ENCODE measurements at places on chromosomes 16 and 17.

GRCh38 chr17:8255499-8255898 lies 6.4 kb downstream of the PFAS start:
- no peak for DNase-seq

DNA sequence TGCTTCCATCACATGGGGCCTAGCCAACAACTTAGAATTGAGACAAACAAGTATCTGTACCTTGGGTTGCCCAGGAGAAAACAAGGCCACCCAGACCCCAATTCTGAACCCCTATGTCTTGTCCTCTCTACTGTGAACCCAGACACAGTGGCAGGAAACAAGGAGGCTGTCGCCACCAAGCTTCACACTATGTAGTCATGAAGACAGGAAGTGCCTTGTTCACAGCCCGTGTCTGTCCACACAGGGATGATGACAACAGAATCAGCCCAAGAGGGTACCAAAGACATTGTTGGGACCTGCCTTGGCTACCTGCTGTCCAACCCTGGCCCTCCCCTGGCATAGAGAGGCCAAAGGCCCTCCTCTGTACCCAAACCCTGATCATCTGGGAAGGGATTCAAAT lies 84.8 kb downstream of the CDYL2 start:
- DNase-seq: peak; percentile 34

GRCh38 chr17:39158623-39159022 lies 7.2 kb upstream of the PLXDC1 start:
- no peak for DNase-seq

DNA sequence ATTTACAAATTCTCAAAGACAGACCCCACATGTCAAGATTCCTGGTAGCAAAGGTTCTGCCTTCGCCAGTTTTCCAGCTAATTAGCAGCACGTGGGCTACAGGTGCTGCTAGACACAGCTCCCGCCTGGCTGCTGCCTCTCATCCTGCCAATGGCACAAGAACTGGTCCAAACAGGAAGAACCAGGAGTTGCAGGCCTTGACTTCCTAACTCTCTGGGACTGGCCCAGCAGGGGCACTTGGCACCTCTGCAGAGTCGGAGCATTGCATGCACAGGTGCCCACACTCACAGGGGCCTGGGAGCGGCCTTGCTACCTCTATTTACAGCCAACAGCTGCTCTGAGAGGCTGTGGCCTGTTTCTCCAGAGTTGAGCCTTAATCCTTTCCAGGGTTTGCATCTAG lies 39.6 kb downstream of the TK2 start:
- DNase-seq: no peak

- no peak for DNase-seq
Observed at GRCh38 chr17:13562271-13562800, 39.4 kb downstream of the HS3ST3A1 start.

- DNase-seq: no peak
Observed at GRCh38 chr16:14437426-14437825, 192.6 kb downstream of the PARN start.

DNA sequence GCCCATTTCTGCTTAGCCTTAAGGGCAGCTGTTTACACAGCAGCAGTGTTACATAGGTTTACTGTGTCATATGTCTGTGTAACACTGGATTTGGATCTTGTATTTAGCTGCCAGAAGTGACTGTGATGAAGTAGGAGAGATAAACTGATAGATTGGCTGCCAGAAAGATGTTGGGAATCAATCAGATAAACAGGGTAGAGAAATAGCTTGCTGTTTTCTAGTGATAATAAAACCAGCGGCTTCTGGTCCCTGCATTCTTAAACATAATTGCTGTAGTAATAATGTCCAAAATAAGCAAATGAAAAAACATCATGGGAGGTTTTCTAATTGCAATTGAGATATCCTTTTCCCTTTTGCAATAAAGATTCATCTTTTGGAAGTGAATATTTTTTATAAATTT lies 68.7 kb downstream of the AATF start:
- no peak for DNase-seq

- DNase-seq: peak; percentile 69
Observed at GRCh38 chr16:29745121-29745852, 503 bp downstream of the C16orf54 start.

GRCh38 chr16:26563018-26563417 lies 503.7 kb upstream of the C16orf82 start:
- no peak for DNase-seq

DNA sequence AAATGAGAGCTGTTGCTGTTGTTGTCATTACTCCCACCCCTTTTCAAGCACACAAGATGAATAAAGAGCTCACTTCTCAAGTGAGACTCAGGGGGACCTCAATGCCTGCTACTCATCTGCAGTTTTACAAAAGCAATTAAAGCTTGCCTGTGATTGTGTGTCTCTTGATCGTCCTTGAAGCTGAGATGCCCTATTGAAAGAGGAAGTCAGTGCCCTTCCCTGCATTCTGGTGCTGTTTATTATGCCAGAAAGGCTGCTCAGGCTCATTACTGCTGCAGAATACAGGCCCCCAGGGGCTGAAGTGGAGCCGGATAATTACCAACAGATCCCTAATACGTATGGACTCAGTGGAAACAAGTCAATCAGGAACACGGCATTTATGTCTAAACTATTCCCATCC lies 147.2 kb downstream of the HS3ST2 start:
- DNase-seq: no peak

GRCh38 chr16:80899809-80900592 lies 95.6 kb upstream of the CDYL2 start:
- DNase-seq: no peak

GRCh38 chr17:55672585-55673501 lies 49.8 kb downstream of the TMEM100 start:
- DNase-seq: no peak

DNA sequence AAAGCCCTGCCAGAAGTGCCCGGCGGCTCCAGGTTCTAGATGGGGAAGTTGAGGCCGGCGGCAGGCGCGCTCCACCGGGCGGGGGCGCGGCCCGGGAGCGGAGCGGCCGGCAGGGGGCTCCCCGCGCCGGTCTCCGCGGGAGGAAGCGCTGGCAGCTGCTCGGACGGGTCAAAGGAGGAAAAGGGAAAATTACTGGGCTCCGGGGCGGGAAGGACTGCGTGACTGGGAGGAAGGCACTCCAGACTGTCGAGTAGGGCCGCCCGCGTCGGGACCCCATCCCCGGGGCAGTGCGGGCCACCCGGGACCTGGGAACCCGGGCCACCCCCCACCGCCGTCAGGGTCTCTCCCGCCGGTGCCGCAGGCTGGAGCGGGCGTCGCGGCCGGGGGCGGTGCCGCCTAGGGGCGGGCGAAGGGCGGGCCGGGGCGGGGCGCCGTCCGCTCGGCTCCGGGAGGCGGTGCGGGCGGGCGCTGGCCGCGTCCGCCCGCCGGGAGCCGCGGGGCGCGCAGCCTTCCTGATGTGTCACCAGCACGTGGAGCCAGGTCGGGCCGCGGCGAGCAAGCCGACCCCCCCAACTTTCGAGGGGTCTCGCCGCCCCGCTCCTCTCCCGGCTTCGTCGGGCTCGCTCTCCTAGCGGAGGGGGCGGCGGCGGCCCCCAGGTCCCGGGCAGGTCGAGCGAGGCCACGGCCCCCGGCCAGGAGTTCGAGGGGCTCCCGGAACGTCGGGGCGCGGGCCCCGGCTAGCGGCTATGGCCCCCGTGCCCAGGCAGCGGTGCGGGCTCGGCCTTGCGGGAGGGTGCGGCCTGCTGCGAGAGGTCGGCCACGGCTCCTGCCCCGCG lies 167.5 kb downstream of the RAB11FIP4 start:
- DNase-seq: peak; percentile 58

- DNase-seq: peak; percentile 83
Observed at GRCh38 chr16:4506450-4506849, 30.3 kb downstream of the HMOX2 start.
